Non-pigmented ciliary epithelial cell (primary cell): ENCODE measurements at places on chromosomes 16 and 17.

GRCh38 chr16:86892509-86892908 lies 314.2 kb downstream of the FOXL1 start:
- DNase-seq = no peak

DNA sequence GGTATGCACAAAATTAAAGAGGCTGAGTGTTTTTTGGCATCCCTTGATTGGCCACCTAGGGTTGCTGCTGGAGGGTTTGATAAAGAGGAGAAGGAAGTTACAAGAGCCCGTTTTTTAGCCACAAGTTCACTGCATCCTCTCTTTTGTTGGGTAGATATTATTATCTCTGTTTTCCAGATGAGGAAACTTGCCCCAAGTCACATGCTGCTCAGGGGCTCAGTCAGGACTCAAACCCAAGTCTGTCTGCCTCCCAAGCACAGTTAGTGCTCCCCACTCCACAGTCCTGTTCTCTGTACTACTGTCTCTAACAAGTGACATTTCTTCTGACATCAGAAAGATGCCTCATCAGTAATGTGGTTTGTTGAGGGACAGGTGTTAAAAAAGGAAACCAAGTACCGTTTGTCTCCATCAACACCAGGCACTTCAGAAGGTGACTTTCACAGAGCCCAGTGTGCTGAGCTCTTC lies 1.4 kb downstream of the NT5M start:
- DNase-seq = no peak

DNA sequence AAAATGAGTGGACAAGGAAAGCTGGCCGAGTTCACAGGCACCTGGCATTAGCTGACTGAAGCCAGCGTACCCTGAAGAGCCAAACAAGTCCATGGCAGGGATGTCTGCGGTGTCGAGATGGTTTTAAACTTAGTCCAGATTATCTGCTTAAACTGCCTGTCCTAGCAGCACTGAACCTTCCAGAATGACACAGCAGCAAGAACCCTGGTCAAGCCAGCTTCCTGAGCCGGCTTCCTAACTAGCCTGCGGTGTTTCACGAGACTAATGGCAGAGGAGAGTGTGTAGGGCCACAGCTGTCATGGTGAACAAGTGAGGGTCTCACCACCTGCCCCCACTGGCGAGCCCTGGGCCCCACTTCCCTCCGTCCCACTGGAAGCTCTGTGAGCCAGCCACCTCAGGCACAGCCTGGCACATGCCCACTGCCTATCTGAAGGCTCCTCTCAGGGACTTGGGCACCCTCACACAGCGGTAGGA lies 28.8 kb upstream of the MTSS2 start:
- no peak for DNase-seq

DNA sequence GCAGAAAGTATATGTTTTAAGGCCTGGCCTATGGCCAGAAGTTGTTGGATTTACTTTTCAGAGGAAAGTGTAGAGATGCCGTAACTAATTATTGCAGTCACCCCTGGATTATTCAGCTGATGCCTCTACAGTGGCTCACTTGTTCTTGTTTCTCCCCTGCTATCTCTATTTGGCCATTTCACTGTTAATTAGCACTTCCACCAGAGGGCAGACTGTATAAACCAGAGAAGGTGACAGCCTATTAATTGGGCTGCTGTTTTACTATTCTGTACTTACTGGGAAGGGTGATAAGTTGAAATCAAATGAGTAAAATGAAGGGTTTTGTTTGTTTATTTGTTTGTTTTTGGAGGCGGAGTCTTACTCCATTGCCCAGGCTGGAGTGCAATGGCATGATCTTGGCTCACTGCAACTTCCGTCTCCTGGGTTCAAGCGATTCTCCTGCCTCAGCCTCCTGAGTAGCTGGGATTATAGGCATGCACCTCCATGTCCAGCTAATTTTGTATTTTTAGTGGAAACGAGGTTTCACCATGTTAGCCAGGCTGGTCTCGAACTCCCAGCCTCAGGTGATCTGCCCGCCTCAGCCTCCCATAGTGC lies 66.0 kb downstream of the CDK12 start:
- no peak for DNase-seq

GRCh38 chr16:17835118-17835876 lies 364.5 kb upstream of the XYLT1 start:
- DNase-seq = no peak

DNA sequence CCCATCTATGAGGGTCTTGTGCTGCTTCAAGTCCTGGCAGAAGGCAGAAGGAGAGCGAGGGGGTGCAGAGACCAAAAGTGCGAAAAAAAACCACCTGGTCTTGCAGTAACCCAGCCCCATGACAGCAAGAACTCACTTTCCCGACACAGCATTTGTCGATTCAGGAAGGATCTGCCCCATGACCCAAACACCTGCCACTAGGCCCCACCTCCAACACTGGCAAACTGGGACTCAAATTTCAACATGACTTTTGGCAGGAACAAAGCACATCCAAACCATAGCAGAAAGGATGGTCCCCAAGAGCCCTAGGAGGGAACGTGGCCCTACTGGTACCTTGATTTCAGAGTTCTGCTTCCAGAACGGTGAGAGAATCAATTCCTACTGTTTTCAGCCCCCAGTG lies 34.7 kb upstream of the KLHDC4 start:
- no peak for DNase-seq

- no peak for DNase-seq
Observed at GRCh38 chr16:81421536-81421935, 23.1 kb upstream of the CMIP start.

DNA sequence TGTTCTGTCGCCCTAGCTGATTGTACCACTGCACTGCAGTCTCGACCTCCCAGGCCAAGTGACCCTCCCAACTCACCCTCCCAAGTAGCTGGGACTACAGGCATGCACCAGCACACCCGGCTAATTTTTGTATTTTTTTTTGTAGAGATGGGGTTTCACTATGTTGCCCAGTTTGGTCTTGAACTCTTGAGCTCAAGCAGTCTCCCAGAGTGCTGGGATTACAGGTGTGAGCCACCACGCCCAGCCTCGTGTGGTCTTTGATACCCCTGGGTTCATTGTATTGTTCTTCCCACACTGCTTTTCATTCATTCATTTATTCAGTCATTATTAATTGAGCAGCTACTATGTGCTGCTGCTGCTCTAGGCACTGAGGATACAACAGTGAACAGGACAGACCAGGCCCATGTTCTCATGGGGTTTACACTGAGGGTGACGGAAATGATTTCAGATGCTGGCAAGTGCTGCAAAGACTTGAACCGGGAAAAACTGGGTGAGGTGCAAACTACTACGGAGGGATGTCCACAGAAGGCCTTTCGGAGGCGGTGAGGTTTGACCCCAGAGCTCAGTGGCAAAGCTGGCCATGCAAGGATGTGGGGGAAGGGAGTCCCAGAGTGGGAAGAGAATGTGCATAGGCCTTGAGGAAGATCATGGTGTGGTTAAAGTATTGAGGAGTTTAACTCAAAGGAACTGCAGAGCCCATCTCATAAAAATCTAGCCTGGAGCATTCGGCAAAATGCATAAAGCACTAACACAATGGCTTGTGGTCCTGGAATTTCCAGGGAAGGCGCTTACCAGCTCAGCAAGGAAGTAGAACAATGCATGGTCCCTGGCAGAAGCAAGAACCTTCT lies 10.9 kb downstream of the ABCC1 start:
- DNase-seq = no peak

- DNase-seq = no peak
Observed at GRCh38 chr17:4270736-4271135, 7.0 kb upstream of the ANKFY1 start.

DNA sequence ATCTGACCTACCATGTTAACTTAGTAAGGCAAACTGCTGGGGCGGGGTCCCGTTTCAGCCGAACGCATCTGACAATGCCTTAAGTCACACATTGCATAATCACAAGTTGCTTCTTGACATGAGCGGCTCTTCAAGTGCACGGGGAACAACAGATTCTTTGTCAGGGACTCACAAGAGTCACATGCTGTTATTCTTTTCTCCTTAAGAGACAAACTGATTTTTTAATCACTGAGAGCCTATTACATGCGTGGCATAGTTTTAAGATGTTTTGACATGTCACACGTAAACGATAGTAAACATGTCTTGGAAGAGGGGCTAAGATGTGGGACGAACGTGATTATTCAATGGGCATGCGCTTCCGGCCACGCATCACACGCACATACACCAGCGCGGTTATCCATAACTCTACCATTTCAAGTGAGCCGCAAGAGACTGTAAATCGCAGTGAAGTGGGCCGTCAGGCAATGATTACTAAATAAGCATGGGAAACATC lies 63.4 kb downstream of the ADCY9 start:
- DNase-seq = no peak

GRCh38 chr16:89678258-89678657 lies 8.2 kb upstream of the CDK10 start:
- DNase-seq = no peak

- no peak for DNase-seq
Observed at GRCh38 chr16:14240964-14241363, 169.8 kb downstream of the MRTFB start.

- no peak for DNase-seq
Observed at GRCh38 chr16:68487203-68487514, 38.9 kb upstream of the SMPD3 start.

- no peak for DNase-seq
Observed at GRCh38 chr16:57884655-57885133, 82.4 kb upstream of the KIFC3 start.

DNA sequence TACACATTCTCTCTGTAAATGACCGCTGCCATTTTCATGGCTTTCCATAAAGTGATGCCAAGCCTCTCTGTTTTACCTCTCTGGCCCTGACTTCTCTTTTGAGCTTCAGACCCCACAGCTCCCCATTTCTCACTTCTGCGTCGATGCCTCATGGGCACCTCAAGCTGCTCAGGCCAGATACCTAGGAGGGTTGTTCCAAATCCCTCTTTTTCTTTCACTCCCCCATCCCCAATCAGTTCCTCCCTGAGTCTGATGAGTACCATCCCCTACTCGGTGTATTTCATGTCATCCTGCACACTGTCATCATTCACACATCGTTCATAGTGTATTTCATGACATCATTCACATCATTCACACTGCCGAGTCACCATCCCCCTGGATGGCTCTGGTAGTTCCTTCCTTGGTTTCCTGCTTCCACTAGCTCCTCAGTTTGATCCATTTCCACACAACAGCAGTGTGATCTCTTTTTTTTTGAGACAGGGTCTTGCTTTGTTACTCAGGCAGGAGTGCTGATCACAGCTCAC lies 43.1 kb downstream of the NTN1 start:
- no peak for DNase-seq

GRCh38 chr16:17194190-17194780 lies 276.5 kb downstream of the XYLT1 start:
- no peak for DNase-seq

GRCh38 chr17:38844261-38844757 lies 9.2 kb downstream of the RPL23 start:
- DNase-seq = no peak

GRCh38 chr17:45225964-45226530 lies 4.4 kb downstream of the FMNL1 start:
- no peak for DNase-seq

GRCh38 chr16:79642652-79643051 lies 42.1 kb upstream of the MAF start:
- no peak for DNase-seq

DNA sequence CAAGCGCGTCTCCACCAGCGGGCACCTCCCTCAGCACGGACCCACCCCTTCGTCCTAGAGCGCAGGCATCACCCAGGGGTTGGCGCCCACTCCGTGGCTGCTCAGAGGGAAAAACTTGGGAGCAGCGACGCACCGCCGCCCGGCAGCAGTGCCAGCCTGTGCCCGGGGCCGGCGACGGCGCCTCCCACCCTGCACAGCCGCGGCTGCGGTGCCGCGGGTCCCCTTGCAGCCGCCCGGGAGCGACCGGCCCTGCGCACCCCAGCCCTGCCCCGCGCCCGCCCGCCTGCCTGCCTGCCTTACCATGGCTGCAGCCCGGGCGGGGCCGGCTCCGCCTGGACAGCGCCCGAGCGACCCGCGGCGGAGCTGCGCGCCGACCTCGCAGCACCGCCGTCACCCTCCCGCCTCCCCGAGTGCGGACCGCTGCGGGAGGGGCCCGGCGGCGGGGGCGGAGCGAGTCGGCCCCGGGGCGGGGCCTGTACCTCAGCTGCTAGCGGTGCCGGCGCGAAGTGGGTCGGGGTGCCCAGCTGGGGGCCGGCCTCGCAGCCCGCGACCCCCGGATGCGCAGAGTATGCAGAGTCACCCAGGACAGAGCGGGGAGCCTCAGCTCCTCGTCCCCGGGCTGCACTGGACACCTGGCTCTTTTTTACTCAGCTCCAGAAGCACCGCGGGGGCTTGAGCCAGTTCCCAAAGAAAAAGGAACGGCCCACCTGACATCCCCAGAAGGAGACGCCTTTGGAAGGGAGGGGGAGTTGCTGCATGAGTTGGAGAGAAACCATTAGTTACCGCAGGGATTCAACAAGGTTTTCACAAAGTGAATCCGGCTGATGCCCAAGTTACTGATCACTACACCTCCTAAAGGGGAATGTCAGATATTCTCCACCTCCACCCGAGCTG lies 17.5 kb upstream of the MTMR4 start:
- no peak for DNase-seq

GRCh38 chr17:76812263-76812662 lies 55.9 kb upstream of the MGAT5B start:
- no peak for DNase-seq

- no peak for DNase-seq
Observed at GRCh38 chr16:86350289-86350688, 160.0 kb upstream of the FOXF1 start.

GRCh38 chr17:45732926-45733505 lies 51.1 kb upstream of the CRHR1 start:
- no peak for DNase-seq

DNA sequence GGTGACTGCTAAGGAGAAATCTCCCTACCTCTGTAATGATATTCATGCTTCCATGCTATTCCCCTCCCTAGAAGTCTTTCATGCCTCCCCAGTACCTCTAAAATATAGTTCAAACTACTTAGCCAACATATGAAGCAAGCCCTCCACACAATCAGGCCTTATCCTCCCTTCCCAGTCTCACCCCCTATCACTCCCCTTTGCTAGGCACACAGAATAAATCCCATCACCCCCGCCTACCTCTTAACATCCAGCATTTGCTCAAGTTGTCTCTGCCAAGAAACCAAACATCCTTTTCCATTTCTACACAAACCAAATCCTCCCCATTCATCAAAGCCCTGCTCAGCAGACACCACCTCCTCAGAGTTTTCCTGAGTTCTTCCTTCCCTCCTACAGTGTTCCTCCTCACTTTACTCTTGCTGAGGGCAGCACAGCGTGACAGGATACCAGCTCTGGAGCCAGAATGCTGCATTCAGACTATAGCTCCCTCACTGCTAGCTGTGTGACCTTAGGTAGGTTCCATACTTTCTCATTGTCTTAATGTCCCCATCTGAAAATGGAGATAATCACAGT lies 7.0 kb downstream of the TOM1L2 start:
- no peak for DNase-seq
